ENCODE measurements at places on chromosomes 12 and 14.

- DNase-seq = no peak
These were observed 146.0 kb downstream of the SLC38A4 start for GRCh38 chr12:46679754-46680153.

- no peak for DNase-seq
These were observed 105.0 kb upstream of the FRMD6 start for GRCh38 chr14:51546603-51547258.

- DNase-seq = peak; percentile 73
These were observed 2.5 kb downstream of the USP44 start for GRCh38 chr12:95548539-95549391.

DNA sequence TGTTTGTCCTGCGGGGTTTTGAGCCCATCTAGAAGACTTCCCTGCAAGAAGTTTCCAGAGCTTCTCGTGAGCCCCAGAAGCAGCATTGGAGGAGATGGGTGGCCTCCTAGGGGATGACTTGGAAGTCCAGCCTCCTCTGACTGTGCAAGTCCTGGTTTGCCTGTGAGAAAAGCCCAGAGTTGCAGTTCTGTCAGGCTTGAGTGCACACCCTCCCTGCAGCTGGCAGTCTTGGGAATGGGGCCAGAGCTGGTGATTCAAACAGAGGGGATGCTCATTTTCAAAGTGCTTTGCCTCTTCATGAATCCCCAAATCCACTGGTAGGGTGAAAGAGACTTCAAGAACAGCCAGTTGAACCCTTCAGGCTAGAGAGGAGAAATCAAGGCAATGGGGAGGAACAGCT lies 3.9 kb upstream of the PPP1R1A start:
- DNase-seq = no peak

GRCh38 chr12:30164382-30165318 lies 380.9 kb upstream of the TMTC1 start:
- DNase-seq = no peak
